ENCODE measurements at places on chromosomes 1 and 21. TPM values are rescaled to one million over a fixed set of nuclear protein-coding genes. Genes with fewer than 3 reads are reported as not detected.

The ADGRL4 gene
- 4.0 TPM for total RNA-seq

The CELA2A gene
- total RNA-seq, result 6,052 TPM

The PRMT6 gene
- 10.5 TPM for total RNA-seq

The CELA2B gene
- 1,412 TPM for total RNA-seq

The RORC gene
- 24.2 TPM for total RNA-seq

The TDRD5 gene
- total RNA-seq, result 0.06 TPM

GRCh38 chr1:230864441-230864840 is 3.9 kb downstream of the C1orf198 start:
- H3K36me3 ChIP-seq, result no peaks in the 10 kb centered on the region
- DNase-seq, result no peak
- no peak overlapping the region for H3K27ac ChIP-seq
- peaks cover 25% of the 10 kb centered on the region for H3K4me1 ChIP-seq
- H3K27me3 ChIP-seq, result no peaks in the 10 kb centered on the region

- no peak for DNase-seq
- H3K4me1 ChIP-seq, result no peaks in the 10 kb centered on the region
- H3K4me3 ChIP-seq, result no peak overlapping the region
- no peak overlapping the region for H3K27ac ChIP-seq
- H3K27me3 ChIP-seq, result no peaks in the 10 kb centered on the region
These were observed 165.0 kb downstream of the TNR start for GRCh38 chr1:175578425-175578824.

GRCh38 chr1:172766462-172766861 is 107.6 kb downstream of the FASLG start:
- DNase-seq, result no peak
- no peaks in the 10 kb centered on the region for H3K4me1 ChIP-seq
- H3K27me3 ChIP-seq, result no peaks in the 10 kb centered on the region
- H3K36me3 ChIP-seq, result no peaks in the 10 kb centered on the region
- no peak overlapping the region for H3K4me3 ChIP-seq

DNA sequence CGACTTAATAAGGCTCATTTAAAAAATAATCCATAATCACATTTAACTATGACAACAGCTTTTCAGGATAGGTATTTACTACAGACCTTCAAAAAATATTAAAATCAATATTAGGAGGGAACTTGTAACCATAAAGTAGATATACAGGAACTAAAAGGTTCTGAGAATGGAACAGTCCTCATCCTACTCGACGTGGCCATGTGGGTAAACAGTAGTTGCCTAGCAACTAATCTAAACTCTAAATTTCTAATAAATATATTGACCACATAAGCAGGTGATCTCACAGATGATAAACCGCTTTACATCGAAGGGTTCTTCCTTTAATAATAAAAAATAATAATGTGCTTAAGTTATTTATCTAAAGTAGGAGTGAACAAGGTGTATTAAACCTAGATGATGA is 7.9 kb downstream of the AKT3 start:
- DNase-seq, result no peak
- H3K27ac ChIP-seq, result no peak overlapping the region
- H3K27me3 ChIP-seq, result no peaks in the 10 kb centered on the region
- H3K36me3 ChIP-seq, result no peaks in the 10 kb centered on the region
- H3K4me3 ChIP-seq, result no peak overlapping the region

DNA sequence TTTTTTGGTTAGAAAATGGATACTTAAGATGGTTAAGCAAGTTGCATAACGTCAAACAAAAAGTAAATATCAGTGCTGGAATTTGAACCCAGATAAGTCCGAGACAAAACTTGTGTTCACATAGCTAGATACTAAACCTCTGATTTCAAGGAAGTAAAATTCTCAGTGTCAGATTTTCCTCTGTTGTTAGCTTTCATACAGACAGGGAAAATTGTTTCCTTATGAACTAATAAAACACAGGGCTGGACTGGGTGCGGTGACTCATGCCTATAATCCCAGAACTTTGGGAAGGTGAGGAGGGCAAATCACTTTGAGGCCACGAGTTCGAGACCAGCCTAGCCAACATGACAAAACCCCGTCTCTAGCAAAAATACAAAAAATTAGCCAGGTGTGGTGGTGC is 51.3 kb downstream of the PCNX2 start:
- H3K4me1 ChIP-seq, result peaks cover 15% of the 10 kb centered on the region
- DNase-seq, result no peak
- H3K27ac ChIP-seq, result no peak overlapping the region
- no peak overlapping the region for H3K4me3 ChIP-seq

Measured in pancreas (tissue), 10 donors.